Stimulated activated CD8-positive, alpha-beta memory T cell treated with anti-CD3 and anti-CD28 coated beads, Interleukin-4, amount 100 ng/mL, for 1 hour (primary cell): ENCODE measurements at places on chromosomes 7 and 10.

DNA sequence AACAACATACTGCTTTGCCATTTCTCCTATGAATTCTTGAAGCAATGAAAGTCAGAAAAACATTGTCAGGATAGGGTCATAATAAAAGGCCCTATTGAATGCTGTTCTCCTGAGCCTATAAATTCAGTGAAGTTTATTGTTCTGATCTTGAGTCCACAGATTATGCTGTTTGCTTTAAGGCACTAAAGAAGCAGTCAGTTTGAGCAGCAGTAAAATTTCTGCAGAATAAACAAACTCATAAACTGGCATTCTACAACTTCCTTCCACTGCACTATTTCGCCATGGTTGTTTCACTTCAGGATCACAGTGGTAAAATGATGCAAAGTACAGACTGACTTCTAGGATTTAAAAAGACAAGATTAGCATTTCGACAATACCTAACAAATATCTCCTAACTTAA is 503.2 kb downstream of the SH2D4B start:
- no peak for DNase-seq

DNA sequence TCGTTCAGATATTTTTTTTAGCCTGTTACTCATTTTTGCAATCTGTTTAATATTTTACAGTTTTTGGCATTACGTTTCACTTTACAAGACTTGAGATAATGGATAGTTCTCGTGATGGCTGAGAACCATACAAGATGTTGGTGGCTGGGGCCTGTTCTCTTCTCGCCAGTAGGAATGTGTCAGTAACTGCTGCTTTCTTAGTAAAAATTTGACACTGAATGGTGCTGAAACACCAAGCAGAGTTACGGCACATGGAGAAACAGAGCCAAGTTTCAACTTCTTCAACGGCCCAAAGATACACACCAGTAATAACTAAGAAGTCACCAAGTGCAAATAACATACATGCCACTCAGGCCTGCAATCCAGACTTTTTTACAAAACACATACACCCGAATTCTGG is 130.4 kb downstream of the NRP1 start:
- DNase-seq: no peak

GRCh38 chr10:112461029-112461887 is 14.2 kb downstream of the VTI1A start:
- DNase-seq: no peak

DNA sequence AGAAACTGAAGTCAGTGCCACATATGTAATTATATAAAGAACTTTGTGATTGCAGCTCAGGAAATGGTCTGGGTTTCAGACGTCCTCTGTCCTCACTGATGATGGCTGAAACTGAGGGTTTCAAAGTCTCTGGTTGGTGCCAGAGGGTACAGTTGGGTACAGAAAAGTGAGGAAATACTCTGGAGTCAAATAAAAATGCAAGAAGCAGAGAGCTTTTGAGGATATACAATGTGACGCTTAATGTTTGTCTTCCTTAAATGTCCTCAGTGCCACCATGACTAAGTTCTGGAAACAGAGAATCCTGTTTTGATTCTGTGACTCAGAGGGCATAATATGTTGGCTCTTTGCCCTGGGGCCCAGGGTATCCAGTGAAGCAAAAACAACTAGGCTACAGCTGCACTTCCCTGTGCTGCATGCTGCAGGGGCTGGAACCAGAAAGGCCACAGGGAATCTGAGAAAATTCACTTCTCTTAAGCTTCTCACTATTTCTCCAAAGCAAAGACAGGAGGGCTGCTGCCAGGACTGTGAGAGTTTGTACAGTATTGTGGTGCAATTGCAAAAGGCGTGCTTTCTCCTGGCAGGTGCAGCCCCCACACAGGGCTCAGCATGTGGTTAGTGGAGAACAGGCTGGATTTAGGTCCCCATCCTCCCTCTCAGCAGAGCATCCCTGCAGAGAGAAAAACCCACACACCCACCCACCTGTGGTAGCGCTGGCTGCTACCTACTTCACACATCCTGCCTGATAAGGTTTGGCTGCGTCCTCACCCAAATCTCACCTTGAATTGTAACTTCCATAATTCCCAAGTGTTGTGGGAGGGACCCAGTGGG is 169.5 kb upstream of the SVIL start:
- DNase-seq: no peak

GRCh38 chr7:34385384-34385783 is 272.6 kb upstream of the NPSR1 start:
- DNase-seq: no peak

GRCh38 chr10:124672181-124672638 is 72.0 kb downstream of the FAM53B start:
- DNase-seq: no peak

DNA sequence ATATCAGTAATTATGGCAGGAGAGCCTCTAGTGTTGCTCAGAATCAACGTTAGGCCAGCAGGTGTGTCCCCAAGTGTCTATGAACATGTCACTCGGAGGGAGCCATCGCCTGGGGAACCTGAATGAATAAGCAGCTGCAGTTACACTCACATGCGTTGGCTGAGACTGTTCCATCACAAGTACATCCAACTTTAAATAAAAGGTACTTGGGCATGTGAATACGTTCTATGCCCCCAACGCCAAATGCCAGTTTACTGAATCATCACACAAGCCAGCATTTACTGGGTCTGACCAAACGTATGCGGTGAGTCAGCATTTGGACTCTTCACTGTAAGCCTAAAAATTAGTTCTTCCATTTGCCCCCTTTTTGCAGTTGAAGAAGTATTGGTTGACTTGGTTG is 207.6 kb upstream of the PLXNA4 start:
- no peak for DNase-seq
